ENCODE measurements at places on chromosomes 7 and 10. TPM values are rescaled to one million over a fixed set of nuclear protein-coding genes. Genes with fewer than 3 reads are reported as not detected.

Gene C10orf53
- total RNA-seq, result not detected

Gene PLEKHS1
- not detected for total RNA-seq

Gene CRHR2
- total RNA-seq, result not detected

Gene SPDYE16
- total RNA-seq, result not detected

Gene PIP
- total RNA-seq, result not detected

Gene ZPBP
- not detected for total RNA-seq

Gene CALML3
- total RNA-seq, result not detected

Gene OR2A1
- not detected for total RNA-seq

Gene CACNA2D1
- 15.7 TPM for total RNA-seq

Gene TET1
- total RNA-seq, result 2.8 TPM

Gene LIPK
- total RNA-seq, result not detected

Gene CTAGE6
- total RNA-seq, result 0.95 TPM

Gene ACTR3C
- not detected for total RNA-seq

Gene WAPL
- 47.3 TPM for total RNA-seq

Gene FOXP2
- not detected for total RNA-seq

Gene BICC1
- total RNA-seq, result 0.49 TPM

Gene HKDC1
- total RNA-seq, result 7.6 TPM

Gene TAS2R3
- total RNA-seq, result 0.78 TPM

Gene PNLIPRP3
- not detected for total RNA-seq

Gene CLEC5A
- not detected for total RNA-seq

Gene PAX4
- total RNA-seq, result not detected

Gene AKR1C8
- total RNA-seq, result 0.10 TPM

Gene SLC29A3
- 3.8 TPM for total RNA-seq

Gene NODAL
- not detected for total RNA-seq

Gene KCNK18
- not detected for total RNA-seq

Gene TMEM236
- 0.17 TPM for total RNA-seq

Gene NKX6-2
- total RNA-seq, result not detected

Gene CSGALNACT2
- 10.9 TPM for total RNA-seq

Gene PKD2L1
- not detected for total RNA-seq

Gene SPDYE1
- not detected for total RNA-seq

Gene CLDN3
- 1.7 TPM for total RNA-seq

Gene SUN3
- not detected for total RNA-seq

Gene VGF
- 15.4 TPM for total RNA-seq

Gene ZNF12
- 22.8 TPM for total RNA-seq

Gene HNRNPF
- 256 TPM for total RNA-seq
